Neural crest cell (in vitro differentiated cells): ENCODE measurements at places on chromosomes 6 and 20. TPM values are rescaled to one million over a fixed set of nuclear protein-coding genes. Genes with fewer than 3 reads are reported as not detected.

DNA sequence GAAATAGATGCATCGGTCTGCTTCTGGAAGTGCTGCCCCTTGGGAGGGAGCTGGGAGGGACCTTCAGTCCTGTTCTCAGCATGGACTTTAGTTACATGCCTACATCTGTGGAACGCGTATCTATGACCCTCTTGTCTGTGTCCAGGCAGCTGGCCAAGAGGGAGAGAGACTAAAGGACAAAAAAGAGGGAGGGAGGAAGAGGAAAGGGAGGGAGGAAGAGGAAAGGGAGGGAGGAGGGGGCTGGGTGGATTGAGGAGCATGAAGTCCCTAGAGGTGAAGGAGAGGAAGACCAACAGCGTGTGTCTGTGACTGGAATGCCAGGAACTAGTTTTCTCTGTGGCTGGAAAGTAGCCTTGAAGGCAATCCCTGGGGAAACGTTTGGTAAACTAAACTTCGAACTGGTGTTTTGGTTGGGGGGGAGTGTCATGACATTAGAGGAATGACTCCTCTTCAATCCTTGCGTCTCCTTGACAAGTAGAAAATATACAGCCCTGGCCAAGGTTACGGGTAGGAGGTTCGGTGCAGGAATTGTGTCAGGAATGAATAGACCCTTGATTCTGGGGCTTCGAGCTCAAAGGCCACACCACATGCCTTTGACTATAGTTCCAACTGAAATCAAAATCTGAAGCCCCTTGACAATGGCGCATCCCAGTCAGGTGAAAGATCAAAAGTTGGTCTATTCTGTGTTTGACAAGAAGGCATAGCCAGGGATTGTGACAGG, 52.0 kb upstream of the PLEKHG1 start:
- no peak for DNase-seq

GRCh38 chr6:111734068-111735061, 128.7 kb upstream of the TRAF3IP2 start:
- DNase-seq = no peak

DNA sequence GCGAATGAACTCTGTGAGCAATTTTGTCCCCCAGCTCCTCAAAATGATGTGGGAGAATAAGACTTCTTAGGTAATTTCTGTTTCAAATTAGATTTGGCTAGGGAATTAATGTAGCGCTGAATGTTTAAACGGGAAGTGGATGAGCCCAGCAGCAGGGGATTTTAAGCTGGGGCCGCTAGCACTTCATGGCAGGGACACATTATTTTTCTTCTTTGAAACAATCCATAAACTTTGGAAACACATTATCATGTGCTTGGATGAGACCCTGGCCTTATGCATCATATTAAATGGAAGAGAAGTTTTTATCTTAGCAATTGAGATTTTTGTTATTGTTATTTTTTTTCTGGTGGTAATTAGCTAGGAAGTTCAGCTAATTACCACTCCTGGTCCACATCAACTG, 74.2 kb upstream of the FUCA2 start:
- no peak for DNase-seq

DNA sequence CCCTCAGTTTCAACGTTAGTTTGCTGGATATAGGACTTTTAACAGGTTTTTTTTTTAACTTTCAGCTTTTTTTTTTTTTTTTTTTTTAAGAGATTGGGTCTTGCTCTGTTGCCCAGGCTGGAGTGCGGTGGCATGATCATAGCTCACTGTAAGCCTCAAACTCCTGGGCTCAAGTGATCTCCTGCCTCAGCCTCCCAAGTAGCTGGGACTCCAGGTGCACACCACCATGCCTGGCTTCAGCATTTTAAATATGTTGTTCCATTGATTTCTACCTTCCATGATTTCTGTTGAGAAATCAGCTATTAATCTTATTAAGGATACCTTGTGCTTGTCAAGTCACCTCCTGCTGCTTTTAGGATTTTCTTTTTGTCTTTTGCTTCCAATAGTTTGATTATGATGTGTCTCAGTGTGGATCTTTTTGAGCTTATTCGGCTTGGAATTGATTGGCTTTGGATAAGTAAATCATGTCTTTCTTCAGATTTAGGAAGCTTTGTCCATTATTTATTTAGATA, 52.0 kb downstream of the CDYL start:
- no peak for DNase-seq

GRCh38 chr20:23691675-23692074, 2.8 kb upstream of the CST4 start:
- no peak for DNase-seq

- DNase-seq = peak; percentile 75
Measured at GRCh38 chr20:38692436-38693411, 31.6 kb upstream of the SLC32A1 start.

- DNase-seq = no peak
Measured at GRCh38 chr6:39821046-39821740, 29.0 kb downstream of the DAAM2 start.

DNA sequence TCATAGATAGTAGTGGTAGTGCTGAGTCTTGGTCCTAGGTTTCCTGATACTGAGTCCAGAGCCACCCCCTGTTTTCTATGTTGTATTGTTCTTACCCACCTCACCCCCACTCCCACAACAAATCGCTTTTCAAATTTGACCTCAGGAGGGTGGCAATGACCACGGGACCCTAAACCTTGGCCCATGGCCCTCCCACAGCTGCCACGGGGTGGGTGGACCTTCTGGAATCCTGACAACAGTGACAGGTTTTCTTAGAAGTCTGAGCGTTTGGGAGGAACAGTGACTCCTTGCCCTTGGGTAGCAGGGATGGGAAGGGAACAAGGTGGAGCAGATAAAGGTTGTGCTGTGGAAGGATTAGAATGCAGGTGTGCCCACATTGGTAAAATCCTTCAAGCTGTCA, 36.9 kb downstream of the TGM3 start:
- DNase-seq = no peak

GRCh38 chr6:154613137-154613676, 102.7 kb upstream of the CNKSR3 start:
- no peak for DNase-seq

- peak; percentile 16 for DNase-seq
Measured at GRCh38 chr6:41568585-41569384, 22.6 kb downstream of the FOXP4 start.

DNA sequence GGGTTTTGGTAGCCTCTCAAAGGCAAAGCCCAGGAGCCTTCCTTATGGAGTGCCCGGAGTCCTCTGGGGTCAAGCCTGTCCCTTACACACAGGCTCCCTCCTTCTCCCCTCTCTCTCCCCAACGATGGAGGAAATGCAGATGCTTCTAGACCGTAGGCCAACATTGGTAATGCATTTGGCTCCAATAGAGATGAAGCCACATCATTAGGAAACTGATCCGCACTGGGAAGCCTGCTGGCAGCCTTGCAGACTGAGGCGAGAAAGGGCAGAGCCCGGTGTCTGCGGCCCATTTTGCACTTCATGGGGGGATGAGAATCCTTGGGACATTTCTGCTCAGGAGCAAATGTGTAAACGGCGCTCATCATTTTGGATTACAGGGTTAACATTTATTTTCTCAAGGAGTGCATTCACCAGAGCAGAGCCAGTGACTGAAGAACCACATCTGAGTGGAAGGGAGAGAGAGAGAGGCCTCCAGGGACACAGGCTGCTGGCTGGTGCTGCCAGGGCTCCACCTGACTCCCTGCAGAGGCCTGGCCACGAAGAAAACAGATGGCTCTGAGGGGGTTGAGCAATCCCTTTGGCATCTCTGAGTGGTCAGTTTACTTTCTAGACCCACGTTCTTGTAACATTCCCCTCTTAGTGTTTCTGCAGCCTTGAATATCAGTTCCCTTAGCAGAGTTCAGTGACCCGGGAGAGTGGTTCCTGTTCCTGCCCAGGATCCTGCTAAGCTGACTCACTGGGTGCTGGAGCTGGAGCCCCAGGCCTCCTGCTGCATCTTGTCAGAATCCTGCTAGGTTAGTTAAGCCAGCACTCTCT, 4.4 kb upstream of the CST3 start:
- no peak for DNase-seq

Gene GSTA3
- not detected in 2 replicates for total RNA-seq

Gene ACAT2
- total RNA-seq = 419 and 443 TPM in 2 replicates
